ENCODE measurements at places on chromosomes 11 and 22.

GRCh38 chr11:72173291-72173690 lies 18.6 kb upstream of the FOLR1 start:
- DNase-seq, result no peak

DNA sequence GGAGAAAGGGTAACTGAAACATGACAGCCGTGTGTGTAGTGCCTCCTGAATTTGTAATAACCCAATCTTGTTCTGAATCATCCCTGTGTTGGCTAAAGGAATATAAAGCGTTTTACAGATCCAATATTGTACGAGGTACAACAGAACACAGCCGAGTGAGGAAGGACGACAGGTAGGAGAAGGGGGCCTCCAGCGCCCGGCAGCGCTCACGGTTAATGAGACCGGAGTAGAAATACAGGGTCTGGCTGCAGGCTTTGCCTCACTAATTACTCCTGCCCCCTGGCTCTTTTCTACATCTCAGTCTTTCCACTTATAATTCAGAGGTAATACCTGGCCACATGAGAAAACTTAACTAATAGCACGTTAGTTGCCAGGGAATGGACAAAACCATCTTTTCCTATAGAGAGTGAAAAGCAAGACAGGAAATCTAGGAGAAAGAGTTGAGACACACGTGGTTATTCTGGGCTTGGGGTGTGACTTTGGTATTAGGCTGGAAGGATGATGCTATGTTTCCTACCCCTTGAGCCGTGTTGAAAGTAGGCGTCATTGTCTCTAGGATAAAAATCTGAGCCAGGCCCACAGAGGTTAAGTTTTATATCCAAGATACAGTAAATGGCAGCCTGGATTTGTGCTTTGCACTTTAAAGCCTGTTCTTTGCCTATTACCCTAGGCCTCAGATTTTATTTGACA lies 54.1 kb downstream of the GRIK4 start:
- no peak for DNase-seq

- DNase-seq, result peak; percentile 67
Observed at GRCh38 chr11:13962562-13963168, at the start of gene SPON1. SPON1 (plus strand) TSS chr11:13962723; CDS start chr11:13962905, 182 bp downstream.

- peak; percentile 17 for DNase-seq
Observed at GRCh38 chr11:61042961-61043540, 59.2 kb upstream of the CD5 start.

- no peak for DNase-seq
Observed at GRCh38 chr11:85109141-85109540, 518.0 kb downstream of the DLG2 start.

- DNase-seq, result no peak
Observed at GRCh38 chr11:127507851-127508250, 507.3 kb upstream of the KIRREL3 start.

DNA sequence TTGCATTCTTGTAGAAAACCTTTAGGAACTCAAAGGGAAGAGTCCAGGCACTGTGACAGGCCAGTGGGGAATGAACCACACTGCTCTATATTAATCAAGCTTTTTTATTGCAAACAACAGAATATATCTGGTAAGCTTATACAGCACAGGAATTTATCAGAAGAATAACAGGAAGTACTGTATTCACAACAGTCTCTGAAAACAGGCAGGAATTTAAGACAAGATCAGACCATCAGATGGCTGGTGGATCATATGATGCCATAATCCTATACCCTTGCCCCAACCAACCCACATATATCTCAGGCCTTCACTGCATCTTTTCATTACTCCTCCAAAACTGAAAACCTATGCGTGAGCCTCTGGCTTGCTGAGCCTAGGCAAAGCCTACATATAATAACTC lies 1.0 kb upstream of the HTATIP2 start:
- no peak for DNase-seq

- DNase-seq, result no peak
Observed at GRCh38 chr11:57499983-57500461, 15.5 kb downstream of the SLC43A1 start.

GRCh38 chr22:50719814-50720300 lies 18.1 kb upstream of the ACR start:
- DNase-seq, result no peak

- DNase-seq, result no peak
Observed at GRCh38 chr11:118052581-118053206, 24.2 kb upstream of the TMPRSS4 start.

GRCh38 chr22:38025514-38025913 lies 31.7 kb upstream of the PICK1 start:
- DNase-seq, result no peak

DNA sequence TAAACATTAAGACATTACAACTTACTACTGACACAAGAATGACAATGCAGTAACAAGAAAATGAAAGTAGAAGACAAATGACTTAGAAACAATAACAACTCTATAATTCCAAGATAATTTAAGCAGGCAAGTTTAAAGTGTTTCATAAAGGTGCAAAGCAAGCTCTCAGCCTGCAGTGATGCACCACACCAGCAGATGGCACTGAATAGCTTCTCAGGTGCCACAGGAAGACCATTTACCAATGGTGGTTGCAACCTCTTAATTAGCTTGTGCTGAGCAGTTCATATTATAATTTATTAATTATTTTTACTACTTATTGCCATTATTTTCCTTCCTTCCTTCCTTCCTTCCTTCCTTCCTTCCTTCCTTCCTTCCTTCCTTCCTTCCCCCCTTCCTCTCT lies 60.6 kb downstream of the NXPE2 start:
- DNase-seq, result peak; percentile 60

GRCh38 chr11:109018639-109019038 lies 353.8 kb downstream of the DDX10 start:
- no peak for DNase-seq

GRCh38 chr11:30861064-30861463 lies 274.9 kb upstream of the MPPED2 start:
- DNase-seq, result no peak

GRCh38 chr11:87223816-87224215 lies 186.1 kb downstream of the TMEM135 start:
- no peak for DNase-seq

DNA sequence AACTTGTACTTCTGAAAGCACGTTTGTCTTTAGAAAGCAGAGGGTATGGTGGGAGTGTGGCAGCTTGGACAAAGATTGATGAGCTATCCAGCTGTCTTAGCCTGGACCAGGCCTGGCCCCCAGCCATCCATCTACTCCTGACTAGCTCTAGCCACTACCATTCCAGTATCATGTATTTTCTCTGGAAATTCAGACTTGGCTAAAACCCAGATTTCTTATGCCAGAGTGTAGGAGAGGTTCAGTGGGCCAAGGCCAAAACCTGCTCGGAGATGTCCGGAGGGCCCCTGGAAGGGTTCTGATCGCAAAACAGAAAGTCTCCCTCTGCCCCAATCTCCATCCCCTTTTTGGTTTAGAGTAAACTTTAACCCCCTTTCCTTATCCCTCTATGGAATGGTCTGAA lies 24.8 kb upstream of the MTCH2 start:
- DNase-seq, result no peak

- DNase-seq, result no peak
Observed at GRCh38 chr11:76256448-76256847, 50.1 kb upstream of the WNT11 start.

- no peak for DNase-seq
Observed at GRCh38 chr11:101336155-101336554, 206.5 kb upstream of the PGR start.

DNA sequence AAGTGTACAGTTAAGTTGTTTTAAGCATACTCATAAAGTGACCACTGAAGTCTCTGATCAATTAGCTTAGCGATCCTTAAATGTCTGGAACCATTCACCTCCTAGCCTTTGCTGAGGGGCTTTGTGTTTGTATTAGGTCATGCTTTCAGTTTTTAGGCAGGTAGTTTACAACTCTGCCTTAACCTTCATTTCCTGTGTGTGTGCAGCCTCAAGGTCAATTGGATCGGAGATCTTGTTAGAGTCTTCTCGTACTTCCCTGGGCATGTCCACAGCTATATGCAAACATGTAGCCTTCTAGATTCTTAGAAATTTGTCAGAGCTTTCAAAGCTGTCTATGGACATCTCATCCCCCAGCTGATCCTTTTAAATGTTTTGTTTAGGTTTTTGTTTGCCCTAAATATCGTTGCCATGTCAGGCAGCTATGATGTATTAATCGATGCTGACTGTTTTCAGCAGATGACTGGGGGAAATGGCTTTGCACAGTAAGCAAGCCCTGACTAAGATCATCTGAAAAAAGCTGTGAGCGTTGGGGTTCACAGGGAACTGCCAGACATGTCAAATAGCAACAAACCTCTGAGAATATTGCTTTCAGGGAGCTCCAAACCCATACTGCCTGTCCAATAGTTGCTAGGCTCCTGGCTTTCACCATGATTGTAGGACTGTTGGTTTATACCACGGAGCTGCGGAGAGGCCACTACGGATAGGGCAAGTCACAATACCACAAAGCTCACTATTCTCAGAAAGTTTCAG lies 45.6 kb downstream of the GLYAT start:
- peak; percentile 37 for DNase-seq

DNA sequence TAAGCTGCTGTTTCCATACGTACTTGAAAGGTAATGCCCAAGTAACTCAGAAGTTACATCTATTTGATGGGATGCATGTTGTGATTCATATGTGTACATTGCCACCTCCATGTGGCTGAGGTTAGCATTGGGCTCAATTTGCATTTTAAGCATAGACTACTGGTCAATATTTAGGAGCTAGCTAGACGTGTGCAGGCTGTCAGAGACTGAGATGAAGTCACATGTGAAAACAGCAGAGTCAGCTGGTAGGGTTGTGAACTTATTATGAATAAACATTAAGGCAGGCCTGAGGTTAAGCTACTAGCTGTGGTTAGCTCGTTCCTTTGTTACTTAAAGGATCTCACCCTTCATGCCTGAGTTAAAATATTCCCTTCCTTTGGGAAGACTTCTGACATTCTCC lies 114.5 kb upstream of the MTNR1B start:
- no peak for DNase-seq

- DNase-seq, result peak; percentile 36
Observed at GRCh38 chr11:69638941-69639681, 1.8 kb upstream of the CCND1 start.

DNA sequence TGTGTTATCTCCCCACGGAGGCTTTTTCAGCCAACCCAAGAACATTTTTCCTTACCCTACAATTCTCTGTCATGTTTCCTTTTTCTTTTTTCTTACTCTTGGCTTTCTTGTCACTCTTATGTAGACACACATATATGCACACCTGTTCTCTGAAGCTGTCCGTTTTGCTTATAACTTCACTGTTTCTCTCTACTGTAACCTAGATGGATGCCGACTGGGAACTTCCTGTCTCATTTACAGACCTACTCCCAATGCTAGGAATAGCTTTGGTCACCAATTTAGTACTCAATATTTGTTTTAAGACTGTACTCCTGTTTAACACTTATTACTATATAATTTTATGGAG lies 9.9 kb upstream of the CASP12 start:
- no peak for DNase-seq

DNA sequence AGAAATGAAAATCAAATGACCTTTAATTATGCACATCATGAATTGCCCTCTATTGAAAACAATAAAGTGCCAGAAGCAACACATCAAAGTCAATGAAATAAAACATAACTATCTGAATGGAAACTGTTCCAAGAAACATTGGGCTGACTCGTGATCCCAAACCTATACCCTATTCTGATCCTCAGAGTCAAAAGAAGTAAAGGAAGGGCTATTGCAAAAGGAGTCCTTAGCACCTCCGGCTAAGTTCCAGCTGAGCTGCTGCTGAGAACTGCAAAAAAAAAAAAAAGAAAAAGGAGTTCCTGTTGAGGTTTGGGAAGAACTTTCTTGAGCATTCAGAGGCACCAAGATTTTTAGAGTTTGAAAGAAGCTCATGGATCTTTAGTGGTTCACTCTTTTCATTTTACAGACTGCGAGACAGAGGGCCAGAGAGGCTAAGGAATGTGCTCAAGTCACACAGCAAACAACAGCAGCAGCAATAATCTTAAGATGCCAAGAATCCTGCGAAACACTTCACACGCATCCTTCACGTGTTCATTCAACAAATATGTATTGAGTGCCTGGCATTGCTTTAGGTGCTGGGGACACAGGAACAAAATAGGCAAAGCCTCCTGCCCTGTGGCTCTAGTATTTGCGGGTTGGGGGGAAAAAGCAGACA lies 841 bp upstream of the TMPRSS13 start:
- no peak for DNase-seq

- no peak for DNase-seq
Observed at GRCh38 chr11:121159741-121160140, 58.7 kb downstream of the TECTA start.

GRCh38 chr22:24503137-24503842 lies 8.2 kb downstream of the UPB1 start:
- peak; percentile 87 for DNase-seq

DNA sequence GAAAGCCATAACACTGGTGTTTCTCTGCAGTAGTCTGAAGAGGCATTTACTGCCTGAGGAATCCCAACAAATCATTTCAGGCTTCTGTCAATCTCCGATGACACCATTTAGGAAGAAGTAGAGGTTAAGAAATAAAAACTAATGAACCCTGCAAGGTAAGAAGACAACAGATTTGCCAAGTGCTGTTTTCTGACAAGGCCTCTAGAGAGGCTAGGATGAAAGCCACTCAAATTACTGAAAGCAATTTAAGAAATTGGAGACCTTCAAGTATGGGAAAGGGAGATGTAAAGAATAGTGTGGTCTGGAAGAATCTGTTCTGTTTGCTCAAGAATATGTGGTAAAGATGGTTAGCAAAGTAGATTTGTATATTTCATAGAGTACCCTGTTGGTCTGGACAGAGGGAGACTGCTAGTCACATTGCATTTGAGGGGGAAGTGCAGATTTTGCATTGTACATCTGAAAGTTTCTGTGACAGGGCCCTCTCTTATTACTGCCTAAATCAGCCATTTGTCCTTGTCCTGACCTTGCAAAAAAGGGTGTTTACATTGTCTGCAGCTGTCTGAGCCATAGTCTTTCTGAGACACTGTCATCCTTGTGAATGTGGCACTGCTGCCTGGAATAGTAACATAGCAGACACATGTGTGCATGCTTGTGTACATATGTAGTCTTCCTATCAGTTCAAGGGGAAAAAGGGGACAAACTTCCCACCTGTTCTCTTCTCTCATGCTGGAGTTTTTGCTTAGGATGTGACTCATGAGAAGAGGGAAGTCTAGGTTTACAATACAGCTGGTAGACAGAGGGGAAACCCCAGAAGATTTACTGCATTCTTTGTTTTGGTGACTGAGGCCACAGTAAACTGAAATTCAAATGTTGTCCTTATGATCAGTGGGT lies 640.2 kb upstream of the KIRREL3 start:
- DNase-seq, result no peak

GRCh38 chr11:88629496-88629895 lies 292.0 kb upstream of the CTSC start:
- no peak for DNase-seq

- no peak for DNase-seq
Observed at GRCh38 chr11:29773656-29774264, 243.1 kb downstream of the KCNA4 start.

DNA sequence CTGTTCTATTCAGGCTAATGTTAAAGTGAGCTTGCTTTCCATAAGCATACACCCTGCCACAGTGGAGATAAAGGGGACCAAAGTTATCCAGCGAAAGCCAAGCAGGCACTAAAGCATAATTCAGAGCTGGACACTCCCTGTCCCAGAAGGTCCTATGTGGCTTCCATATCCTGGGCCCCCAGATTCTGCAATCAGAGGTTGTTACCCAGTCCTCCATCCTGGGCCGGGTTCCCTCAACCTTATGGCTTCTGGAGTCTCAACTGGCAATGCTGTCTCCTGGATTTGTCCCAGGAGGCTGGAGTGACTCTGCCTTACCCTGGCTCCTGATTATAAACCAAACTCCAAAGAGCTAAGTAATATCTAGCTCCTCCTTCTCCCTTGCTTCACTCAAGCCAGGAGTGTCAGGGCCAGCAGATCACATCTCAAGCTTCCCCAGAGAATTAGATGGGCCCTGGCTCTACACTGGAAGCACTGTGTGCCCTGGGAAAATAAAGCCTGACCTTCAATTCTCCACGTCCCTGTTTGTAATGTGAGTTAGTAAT lies 14.0 kb upstream of the SMIM35 start:
- DNase-seq, result no peak

Measured in activated naive CD4-positive, alpha-beta T cell treated with anti-CD3 and anti-CD28 coated beads for 36 hours (primary cell).